ENCODE measurements at places on chromosomes 3 and 15. TPM values are rescaled to one million over a fixed set of nuclear protein-coding genes. Genes with fewer than 3 reads are reported as not detected.

Gene NEK10
- 0.29 TPM for total RNA-seq

Gene GOLGA8A
- 19.6 TPM for total RNA-seq

Gene GOLGA8G
- total RNA-seq = not detected

Gene TICRR
- total RNA-seq = 10.0 TPM

Gene AHSG
- total RNA-seq = not detected

Gene CDHR4
- total RNA-seq = not detected

Gene MANF
- total RNA-seq = 67.4 TPM

Gene CD86
- 0.15 TPM for total RNA-seq

Gene LTK
- total RNA-seq = 0.57 TPM

Gene MKRN3
- total RNA-seq = 15.0 TPM

Gene SENP7
- 8.8 TPM for total RNA-seq

Gene DZIP3
- total RNA-seq = 16.8 TPM

Gene MELTF
- 1.8 TPM for total RNA-seq

Gene DLL4
- total RNA-seq = not detected

Gene LRRC49
- total RNA-seq = 13.7 TPM

Gene CCR3
- not detected for total RNA-seq

Gene BMF
- 3.7 TPM for total RNA-seq

Gene SCAANT1
- not detected for total RNA-seq

Gene TMIE
- total RNA-seq = not detected

Gene RFT1
- 7.1 TPM for total RNA-seq

Gene ONECUT1
- not detected for total RNA-seq

Gene DGKG
- 20.5 TPM for total RNA-seq
